ENCODE measurements at places on chromosomes 11 and 22.

DNA sequence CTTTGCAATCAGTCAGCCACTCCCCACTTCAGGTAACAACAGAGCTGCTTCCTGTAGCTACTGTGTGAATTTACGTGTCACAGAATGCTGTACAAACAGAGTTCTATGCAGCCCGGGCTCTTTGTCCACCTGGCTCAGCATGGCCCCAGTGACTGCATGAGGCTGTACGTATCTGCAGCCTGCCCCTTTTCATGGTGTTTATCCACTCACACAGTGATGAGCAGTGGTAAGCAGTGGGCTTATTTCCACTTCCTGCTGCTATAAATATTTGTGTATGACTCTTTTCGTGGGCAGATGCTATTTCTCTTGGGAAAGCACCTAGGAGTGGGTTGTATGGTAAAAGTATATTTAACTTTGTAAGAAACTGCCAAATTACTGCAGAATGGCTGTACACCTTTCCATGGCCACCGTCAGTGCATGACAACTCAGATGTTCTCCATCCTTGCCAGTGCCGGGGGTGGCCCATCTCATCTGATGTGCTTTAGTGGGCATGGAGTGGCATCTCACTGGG, 43.3 kb downstream of the MYEOV start:
- DNase-seq = peak; percentile 46

GRCh38 chr11:76207642-76208401, 1.5 kb upstream of the WNT11 start:
- peak; percentile 83 for DNase-seq

DNA sequence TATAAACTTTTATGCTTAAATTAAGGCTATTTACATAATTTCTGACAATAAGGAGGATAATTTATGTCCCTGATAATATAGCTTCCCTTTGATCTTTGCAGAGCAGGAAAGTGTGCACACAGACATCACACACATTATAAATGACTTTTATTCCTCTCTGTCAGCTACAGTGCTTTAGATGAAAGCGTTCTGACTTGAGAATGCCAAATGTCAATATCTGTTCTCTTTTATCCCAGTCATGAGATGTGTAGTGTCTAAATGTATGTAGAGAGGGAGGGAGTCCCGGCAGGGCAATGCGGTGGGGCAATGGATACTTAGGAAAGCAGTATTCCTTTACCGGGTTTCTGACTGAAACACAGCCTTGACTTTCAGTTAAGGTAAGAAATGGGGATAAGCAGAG, 225.4 kb upstream of the CHORDC1 start:
- no peak for DNase-seq

GRCh38 chr11:57461841-57462489, 1.6 kb downstream of the RTN4RL2 start:
- no peak for DNase-seq

Data from activated CD4-positive, alpha-beta T cell treated with anti-CD3 and anti-CD28 coated beads, Interleukin-2, amount 50 U/mL, for 48 hours (primary cell).